SJSA1 (cell line): ENCODE measurements at places on chromosomes 5 and 9. TPM values are rescaled to one million over a fixed set of nuclear protein-coding genes. Genes with fewer than 3 reads are reported as not detected.

The PCDHA1 gene
- not detected in 2 replicates for total RNA-seq

The SHOC1 gene
- total RNA-seq = not detected in 2 replicates

The OLFM1 gene
- 23.4 and 35.0 TPM in 2 replicates for total RNA-seq

DNA sequence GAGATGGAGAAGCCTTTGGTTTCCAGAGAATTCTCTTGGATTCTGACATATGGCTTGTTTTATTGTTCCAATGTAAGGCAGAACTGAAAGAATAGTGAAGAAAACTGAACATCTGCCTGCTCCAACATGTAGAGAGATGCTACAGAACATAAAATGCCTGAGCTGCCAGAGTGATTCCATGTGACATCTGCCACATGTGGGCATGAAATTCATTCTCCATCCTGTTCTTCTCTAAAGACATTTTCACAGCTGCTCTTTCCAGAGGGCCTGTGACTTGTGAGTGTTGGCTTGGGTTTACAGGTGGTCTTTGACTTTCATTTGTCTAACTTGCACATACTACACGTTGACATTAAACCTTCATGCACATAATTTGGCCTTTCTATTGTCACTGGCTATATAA is 33.7 kb upstream of the TXN start:
- no peaks in the 10 kb centered on the region for H3K27me3 ChIP-seq
- H3K36me3 ChIP-seq = no peaks in the 10 kb centered on the region
- no peak overlapping the region for H3K4me3 ChIP-seq
- DNase-seq = no peak
- H3K4me1 ChIP-seq = no peaks in the 10 kb centered on the region

GRCh38 chr5:155926031-155926430 is 400.9 kb upstream of the SGCD start:
- DNase-seq = no peak
- no peaks in the 10 kb centered on the region for H3K27me3 ChIP-seq
- H3K27ac ChIP-seq = no peak overlapping the region
- no peaks in the 10 kb centered on the region for H3K4me1 ChIP-seq
- H3K4me3 ChIP-seq = no peak overlapping the region
- no peaks in the 10 kb centered on the region for H3K36me3 ChIP-seq

- H3K36me3 ChIP-seq = peaks cover 72% of the 10 kb centered on the region
- H3K4me3 ChIP-seq = peak overlapping the region; percentile 64
- no peak overlapping the region for H3K27ac ChIP-seq
- no peak for DNase-seq
- H3K27me3 ChIP-seq = no peaks in the 10 kb centered on the region
- peaks cover 13% of the 10 kb centered on the region for H3K4me1 ChIP-seq
These were observed 368 bp downstream of the SURF1 start for GRCh38 chr9:133355881-133356357.

- no peaks in the 10 kb centered on the region; the same call in 1 of the 2 replicates for H3K27me3 ChIP-seq
- no peak overlapping the region for H3K4me3 ChIP-seq
- H3K27ac ChIP-seq = no peak overlapping the region
- DNase-seq = peak; percentile 15
- no peaks in the 10 kb centered on the region for H3K4me1 ChIP-seq
- H3K36me3 ChIP-seq = no peaks in the 10 kb centered on the region
These were observed 680.0 kb downstream of the TAF11L14 start for GRCh38 chr5:18314192-18314778.

- DNase-seq = no peak
- H3K4me1 ChIP-seq = no peaks in the 10 kb centered on the region
- no peak overlapping the region for H3K27ac ChIP-seq
These were observed 290.2 kb upstream of the IRX1 start for GRCh38 chr5:3305432-3305831.
